ENCODE measurements at places on chromosomes 16 and 17. TPM values are rescaled to one million over a fixed set of nuclear protein-coding genes. Genes with fewer than 3 reads are reported as not detected.

- DNase-seq, result no peak
Observed at GRCh38 chr17:80807882-80808281, 183.8 kb upstream of the CHMP6 start.

DNA sequence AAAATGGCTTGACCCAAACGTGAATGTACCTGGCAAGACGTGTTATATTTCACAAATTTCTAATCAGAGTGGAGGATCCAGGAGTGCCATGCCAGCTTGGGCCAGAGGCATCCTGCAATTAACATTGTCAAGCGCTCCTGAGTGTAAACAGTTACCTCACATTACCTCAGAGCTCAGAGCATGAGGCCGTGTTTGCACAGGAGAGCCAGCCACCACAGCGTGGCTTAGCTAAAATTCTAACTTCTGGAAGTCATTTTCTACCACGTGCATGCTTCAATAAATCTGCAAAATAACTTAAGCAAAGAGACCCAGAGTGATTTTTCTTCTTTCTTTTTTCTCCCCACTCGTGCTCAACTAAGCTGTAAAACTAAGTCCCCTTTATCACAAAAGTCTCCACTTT is 769.0 kb downstream of the KCNJ2 start:
- no peak for DNase-seq

DNA sequence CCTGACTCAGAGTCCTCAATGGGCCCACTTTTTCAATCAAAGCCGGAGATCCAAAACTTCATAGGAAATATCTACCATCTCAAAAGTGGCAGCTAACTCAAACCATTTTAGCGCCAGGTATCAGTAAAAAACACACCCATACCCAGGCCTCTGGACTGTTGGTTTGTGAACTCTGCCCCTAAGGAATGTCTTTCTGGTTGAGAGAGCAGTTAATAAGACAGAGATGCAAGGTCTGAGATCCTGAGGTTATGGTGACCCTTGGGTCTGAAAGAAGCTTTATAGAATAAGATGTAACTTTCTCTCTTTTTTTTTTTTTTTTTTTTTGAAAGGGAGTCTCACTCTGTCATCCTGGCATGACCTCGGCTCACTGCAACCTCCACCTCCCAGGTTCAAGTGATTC is 350.5 kb downstream of the SOX9 start:
- no peak for DNase-seq

ZSCAN10 gene
- polyA plus RNA-seq, result not detected

HAGHL gene
- 4.0 TPM for polyA plus RNA-seq
